GM12864 (cell line): ENCODE measurements at places on chromosomes 1 and 21.

GRCh38 chr1:43484367-43484766 lies 30.6 kb upstream of the HYI start:
- no peak for DNase-seq

DNA sequence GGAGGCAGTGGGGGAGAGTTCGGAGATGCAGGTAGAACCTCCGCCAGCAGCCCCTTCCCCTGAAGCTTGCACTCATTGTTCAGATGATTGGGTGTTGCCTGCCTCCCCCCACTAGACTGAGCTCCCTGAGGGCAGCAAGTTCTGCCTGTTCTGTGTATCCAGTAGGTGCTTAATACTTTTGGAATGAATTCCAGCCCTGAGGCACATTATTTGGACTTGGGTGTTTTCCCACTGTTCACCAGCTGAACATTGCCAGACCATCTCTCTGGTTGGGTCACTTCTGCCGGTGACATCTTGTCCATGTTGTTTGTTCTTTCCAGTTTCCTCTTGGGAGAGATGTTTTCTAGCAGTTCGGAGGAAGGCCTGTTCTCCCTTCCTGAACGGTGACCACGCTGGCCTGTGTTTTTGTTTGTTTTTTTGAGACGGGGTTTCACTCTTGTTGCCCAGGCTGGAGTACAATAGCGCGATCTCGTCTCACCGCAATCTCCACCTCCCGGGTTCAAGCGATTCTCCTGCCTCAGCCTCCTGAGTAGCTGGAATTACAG lies 48.7 kb downstream of the SPSB1 start:
- DNase-seq, result no peak

DNA sequence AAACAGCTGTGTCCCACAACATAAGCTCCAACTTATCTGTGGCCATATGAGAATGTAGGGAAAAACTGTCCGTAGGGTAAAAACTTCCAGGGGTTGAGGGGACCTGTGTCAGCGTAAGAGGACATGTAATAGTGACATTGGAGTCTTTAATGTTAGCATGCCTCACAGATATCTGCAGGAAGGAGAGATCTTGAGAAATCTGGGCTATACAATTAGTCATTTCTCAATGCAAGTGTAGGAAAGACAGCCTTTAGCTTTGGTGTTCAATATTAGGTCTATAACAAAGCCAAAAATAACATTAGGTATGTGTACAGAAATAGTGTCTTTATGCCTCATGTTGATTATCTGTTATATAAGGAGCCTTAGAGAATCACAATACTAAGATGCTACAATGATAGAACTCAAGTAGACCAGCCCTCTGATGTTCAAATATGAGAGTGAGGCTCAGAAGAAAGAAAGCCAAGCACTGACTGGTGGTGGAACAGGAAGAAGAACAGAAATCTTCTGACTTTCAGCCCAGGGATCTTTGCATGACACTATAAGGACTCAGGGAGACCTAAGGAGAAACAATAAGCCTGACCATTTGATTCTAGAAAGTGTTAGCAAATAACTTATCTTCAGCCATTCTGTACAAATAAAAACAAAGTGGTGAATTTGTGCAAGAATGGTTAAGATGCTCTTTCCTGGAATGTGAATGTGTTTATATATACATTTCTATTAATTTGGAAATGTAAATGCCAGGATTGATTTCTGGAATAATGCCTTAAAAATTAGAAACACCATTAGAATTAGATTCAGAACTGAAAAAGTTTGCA lies 152.6 kb downstream of the ZC3H11B start:
- no peak for DNase-seq

DNA sequence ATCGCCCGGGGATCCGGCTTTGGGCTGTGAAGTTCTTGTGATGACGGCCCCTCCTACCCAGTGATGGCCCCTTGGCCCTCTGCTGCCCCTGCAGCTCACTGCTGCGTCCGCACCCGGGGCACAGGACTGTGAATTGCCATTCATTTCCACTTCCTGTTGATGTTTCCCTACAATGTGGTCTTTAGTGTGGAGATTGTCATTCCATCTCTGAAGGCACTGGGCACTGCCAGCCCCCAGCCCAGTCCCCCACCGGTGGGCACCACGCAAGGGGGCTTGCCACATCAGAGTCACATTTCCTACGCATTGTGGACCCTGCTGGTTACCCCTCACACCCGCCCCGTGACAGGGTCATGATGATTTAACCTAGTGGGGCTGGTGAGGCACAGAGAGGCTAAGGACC lies 2.5 kb upstream of the MX2 start:
- no peak for DNase-seq
